ENCODE measurements at places on chromosomes 13 and 19. TPM values are rescaled to one million over a fixed set of nuclear protein-coding genes. Genes with fewer than 3 reads are reported as not detected.

DNA sequence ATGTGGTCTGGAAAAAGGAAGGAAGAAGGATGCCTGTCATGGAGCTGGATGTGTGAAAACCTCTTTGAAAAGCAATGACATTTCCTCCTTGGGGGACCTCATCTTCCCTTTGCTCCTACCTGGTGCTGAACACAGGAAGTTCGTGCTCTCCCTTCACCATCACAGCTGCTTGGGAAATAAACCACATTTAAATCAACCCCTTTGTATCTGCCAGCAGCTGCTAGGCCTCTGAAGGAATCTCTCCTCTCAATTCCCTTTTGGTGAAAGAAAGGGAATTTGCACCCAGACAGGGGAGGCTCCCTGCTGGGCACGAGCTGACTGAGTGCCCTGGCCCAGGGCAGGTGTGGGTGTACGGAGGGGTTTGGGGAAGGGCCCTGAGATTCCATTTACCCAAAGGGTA is 437.7 kb downstream of the TSHZ3 start:
- H3K27ac ChIP-seq, result no peak overlapping the region
- DNase-seq, result no peak
- H3K4me3 ChIP-seq, result no peak overlapping the region

GRCh38 chr13:42275098-42275471 is 3.1 kb downstream of the AKAP11 start:
- H3K36me3 ChIP-seq, result peaks cover 22% of the 10 kb centered on the region
- no peak for DNase-seq
- H3K4me1 ChIP-seq, result peaks cover 50% of the 10 kb centered on the region
- no peaks in the 10 kb centered on the region for H3K27me3 ChIP-seq
- peak overlapping the region; percentile 45 for H3K4me3 ChIP-seq
- no peak overlapping the region for H3K27ac ChIP-seq

DNA sequence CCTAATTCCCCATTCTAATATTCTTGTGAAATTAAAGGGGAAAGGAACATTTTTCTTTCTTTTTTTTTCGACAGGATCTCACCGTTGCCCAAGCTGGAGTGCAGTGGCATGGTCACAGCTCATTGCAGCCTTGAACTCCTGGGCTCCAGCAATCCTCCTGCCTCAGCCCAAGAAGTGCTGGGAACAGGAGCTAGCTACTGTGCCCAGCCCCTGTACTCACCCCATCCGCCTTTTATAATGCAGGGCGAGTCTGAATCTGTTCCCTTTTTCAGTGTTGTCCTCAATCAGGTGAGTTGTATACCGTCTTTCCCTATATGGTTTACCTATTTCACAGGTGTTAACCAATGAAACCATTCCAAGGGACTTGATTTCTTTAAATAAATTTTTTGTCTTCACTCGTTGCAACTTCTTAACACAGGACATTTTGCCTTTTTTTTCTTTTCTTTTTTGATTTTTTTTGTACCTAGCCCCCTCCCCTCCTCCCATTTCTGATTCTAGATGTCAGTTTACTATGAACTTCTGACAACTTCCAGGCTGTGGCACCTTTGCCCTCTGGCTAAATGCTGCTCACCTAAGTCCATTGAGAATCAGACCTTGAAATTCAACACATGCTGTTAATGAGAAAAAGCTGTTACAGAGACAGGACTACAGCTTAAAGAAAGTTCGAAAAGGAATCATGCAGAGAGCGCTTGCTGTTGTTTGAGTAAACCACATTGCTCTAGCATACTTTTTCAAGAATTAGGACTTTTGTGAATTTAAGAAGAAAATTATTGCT is 562.1 kb upstream of the KLF12 start:
- H3K4me1 ChIP-seq, result no peaks in the 10 kb centered on the region
- no peaks in the 10 kb centered on the region for H3K27me3 ChIP-seq
- no peaks in the 10 kb centered on the region for H3K36me3 ChIP-seq
- DNase-seq, result no peak

Gene LYL1
- total RNA-seq, result 2.5 TPM

Gene KCNJ14
- total RNA-seq, result 0.87 TPM
